ENCODE measurements at places on chromosomes 13 and 19.

GRCh38 chr13:43760257-43760656 lies 26.5 kb downstream of the ENOX1 start:
- no peak overlapping the region for H3K27ac ChIP-seq
- DNase-seq: no peak
- no peaks in the 10 kb centered on the region for H3K36me3 ChIP-seq
- no peaks in the 10 kb centered on the region for H3K27me3 ChIP-seq

DNA sequence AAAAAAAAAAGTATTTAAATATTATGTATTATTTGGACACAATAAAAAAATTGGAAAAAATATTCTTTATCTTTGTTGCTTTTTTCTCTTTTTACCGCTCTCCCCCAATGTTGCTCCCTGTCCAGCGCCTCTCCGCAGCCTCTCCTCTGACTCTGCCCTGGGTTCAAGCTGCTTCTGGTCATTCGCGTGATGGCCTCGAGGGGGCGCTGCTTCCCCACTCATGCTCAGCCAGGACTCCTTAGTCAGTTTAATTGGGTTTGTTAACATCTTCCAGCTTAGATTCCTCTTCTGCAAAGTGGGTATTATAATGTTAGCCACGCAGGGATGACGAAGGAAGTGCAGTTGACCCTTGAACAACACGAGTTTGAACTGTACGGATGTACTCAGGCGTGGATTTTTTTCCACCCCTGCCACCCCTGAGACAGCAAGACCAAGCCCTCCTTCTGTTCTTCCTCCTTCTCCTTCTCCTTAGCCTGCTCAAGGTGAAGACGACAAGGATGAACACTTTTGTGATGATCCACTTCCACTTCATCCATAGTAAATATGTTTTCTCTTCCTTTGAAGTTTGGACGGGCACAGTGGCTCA lies 4.9 kb upstream of the NWD1 start:
- H3K4me3 ChIP-seq: no peak overlapping the region
- H3K27me3 ChIP-seq: peaks cover 21% of the 10 kb centered on the region
- no peaks in the 10 kb centered on the region for H3K36me3 ChIP-seq

GRCh38 chr19:47183601-47184000 lies 47.4 kb downstream of the BBC3 start:
- no peak for DNase-seq
- H3K27ac ChIP-seq: no peak overlapping the region
- peaks cover 13% of the 10 kb centered on the region for H3K4me1 ChIP-seq

DNA sequence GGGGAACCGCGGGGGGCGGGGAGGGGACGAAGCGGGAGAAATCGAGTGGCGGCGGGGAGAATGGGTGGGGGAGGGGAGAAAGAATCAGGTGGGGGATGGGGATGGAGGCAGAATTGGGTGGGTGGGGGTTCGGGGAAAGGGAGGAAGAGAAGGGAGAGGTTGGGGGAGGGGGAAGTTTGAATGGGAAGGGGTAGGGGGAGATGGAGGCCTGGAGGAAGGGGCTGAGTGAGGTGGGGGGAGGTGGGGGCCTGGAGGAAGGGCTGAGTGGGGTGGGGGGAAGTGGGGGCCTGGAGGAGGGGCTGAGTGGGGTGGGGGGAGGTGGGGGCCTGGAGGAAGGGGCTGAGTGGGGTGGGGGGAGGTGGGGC lies 403 bp upstream of the ADAMTS10 start:
- H3K27ac ChIP-seq: no peak overlapping the region
- H3K4me3 ChIP-seq: no peak overlapping the region
- no peak for DNase-seq
- H3K4me1 ChIP-seq: peaks cover 43% of the 10 kb centered on the region
- peaks cover 2% of the 10 kb centered on the region for H3K27me3 ChIP-seq
- H3K36me3 ChIP-seq: no peaks in the 10 kb centered on the region

DNA sequence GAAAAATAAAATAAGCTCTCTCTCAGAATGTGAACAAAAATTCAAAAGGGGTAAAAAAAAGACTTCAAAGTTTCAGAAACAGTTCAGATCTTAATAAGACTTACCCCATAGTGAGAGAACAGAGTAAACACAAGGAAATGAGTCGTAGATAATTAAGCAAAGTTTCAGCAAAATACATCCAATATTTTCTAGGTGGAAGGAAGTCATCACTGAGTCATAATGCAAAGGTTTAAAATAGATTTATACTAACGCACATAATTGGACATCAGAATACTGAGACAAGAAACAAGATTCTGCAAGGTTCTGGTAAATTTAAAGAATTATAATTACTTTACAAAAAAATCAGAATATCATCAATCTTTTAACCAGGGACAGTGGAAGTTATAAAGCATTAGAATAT lies 1370.7 kb upstream of the ATXN8OS start:
- no peaks in the 10 kb centered on the region for H3K36me3 ChIP-seq
- H3K27ac ChIP-seq: no peak overlapping the region
- H3K4me3 ChIP-seq: no peak overlapping the region
- no peak for DNase-seq

GRCh38 chr19:12791345-12792050 lies at the start of gene JUNB:
TSS of gene JUNB (plus strand) at chr19:12791486. CDS start at chr19:12791772, 286 bp downstream.
- H3K27ac ChIP-seq: peak within 1 kb of the TSS; percentile 94
- peaks cover 44% of the 10 kb centered on the region for H3K4me1 ChIP-seq
- H3K27me3 ChIP-seq: peaks cover 44% of the 10 kb centered on the region

DNA sequence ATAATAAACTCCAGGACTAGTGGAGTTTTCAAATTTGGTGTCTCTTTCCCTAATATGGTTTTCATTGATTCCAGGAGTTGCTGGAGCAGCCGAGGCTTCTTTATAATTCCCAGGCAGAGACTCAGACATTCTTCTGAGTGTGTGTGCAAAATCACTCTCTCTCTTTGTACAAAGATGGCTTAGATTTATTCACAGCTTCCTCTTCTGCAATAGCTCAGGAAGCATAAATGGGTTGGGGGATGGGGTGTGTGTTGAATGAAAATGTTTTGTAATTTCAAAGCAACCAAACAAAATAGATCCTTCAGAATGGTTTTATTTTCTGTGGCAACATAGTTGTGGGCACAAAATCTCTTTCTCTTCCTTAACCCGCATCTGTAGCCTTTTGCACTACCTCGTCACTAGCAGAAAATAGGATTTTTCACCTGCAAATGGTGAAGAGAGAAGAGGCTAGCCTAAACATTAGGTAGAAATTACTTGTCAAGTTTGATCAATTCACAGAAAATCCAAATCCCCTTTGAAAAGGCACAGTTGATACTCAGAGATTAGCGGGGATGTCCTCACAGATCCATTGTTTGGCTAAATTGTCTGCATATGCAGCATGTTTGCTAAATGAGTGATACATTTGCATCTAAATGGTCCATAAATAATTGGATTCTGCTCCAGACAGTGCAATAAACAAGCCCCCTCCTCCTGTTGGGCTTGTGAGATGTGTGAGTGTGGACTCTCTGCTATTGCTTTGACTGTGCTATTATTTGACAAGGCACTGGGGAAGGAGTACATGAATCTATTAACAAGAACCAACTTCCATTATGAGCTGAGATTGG lies 66.7 kb downstream of the CBY2 start:
- H3K27ac ChIP-seq: no peak overlapping the region
- H3K4me3 ChIP-seq: no peak overlapping the region
- H3K4me1 ChIP-seq: no peaks in the 10 kb centered on the region
- peaks cover 6% of the 10 kb centered on the region for H3K27me3 ChIP-seq
- H3K36me3 ChIP-seq: no peaks in the 10 kb centered on the region

GRCh38 chr13:97248243-97248642 lies 26.1 kb downstream of the MBNL2 start:
- H3K27ac ChIP-seq: peak overlapping the region; percentile 7
- no peak for DNase-seq
- H3K36me3 ChIP-seq: peaks cover 20% of the 10 kb centered on the region
- H3K27me3 ChIP-seq: no peaks in the 10 kb centered on the region
- no peak overlapping the region for H3K4me3 ChIP-seq

DNA sequence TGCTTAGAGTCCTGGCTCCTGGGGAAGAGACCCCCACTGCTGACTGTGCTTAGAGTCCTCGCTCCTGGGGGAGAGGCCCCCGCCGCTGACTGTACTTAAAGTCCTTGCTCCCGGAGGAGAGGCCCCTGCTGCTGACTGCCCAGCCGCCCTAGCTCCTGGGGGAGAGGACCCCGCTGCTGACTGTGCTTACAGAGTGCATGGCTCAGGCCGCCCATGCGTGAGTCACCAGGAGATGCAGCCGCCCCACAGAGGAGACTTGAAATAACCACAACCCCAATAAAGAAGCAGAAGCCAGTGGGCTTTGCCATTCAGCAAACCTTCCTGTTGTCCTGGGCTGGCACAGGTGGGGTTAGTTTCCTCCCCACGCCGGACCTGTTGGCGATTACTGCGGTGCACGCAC lies 79.2 kb upstream of the C13orf46 start:
- peaks cover 15% of the 10 kb centered on the region for H3K36me3 ChIP-seq
- DNase-seq: peak; percentile 51
- H3K4me1 ChIP-seq: peaks cover 18% of the 10 kb centered on the region

DNA sequence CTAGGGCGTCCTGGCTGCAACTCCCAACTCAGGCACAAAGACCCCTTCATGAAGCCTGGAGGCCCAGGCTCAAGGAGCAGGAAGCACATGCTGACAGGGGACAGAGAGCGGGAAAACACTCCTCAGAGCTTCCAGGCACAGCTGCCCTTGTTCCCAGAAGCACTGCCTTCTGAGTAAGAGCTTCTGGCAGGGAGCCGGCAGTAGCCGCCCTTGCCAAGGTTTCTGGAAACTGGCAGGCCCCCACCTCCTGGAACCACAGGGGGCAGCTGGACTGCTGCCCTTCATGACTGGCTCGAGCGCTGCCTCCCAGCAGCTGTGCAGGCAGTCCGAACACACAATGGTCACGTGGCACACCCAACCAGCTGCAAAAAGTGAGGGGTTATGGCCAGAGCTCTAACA lies 33.6 kb upstream of the EPHX3 start:
- DNase-seq: peak; percentile 89
- H3K36me3 ChIP-seq: peaks cover 34% of the 10 kb centered on the region
- H3K4me1 ChIP-seq: peaks cover 45% of the 10 kb centered on the region

DNA sequence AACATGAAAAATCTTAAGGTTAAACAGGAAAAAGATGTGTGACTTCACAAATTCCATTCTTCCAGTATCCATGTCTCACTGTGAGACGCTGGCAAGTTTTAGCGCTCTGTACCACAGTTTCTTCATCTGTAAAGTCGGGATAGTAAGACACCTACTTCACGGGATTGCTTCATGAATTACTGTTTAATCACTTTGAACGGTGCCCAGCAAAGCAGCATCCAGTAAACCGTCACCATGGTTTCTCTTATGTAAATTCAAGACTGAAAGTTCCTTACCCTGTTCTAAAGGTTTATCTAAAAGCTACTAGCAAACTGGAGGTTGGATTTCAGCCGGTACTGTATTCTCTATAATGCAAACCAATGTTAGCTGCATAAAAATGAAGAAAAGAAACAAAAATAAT lies 53.5 kb downstream of the KATNAL1 start:
- H3K27me3 ChIP-seq: no peaks in the 10 kb centered on the region
- H3K36me3 ChIP-seq: peaks cover 27% of the 10 kb centered on the region
- DNase-seq: no peak

- no peak overlapping the region for H3K4me3 ChIP-seq
- H3K27ac ChIP-seq: no peak overlapping the region
- peaks cover 3% of the 10 kb centered on the region for H3K27me3 ChIP-seq
- H3K4me1 ChIP-seq: no peaks in the 10 kb centered on the region
Observed at GRCh38 chr13:34748073-34748472, 194.0 kb upstream of the NBEA start.

GRCh38 chr13:77898097-77898496 lies 20.5 kb downstream of the EDNRB start:
- H3K36me3 ChIP-seq: no peaks in the 10 kb centered on the region
- no peak for DNase-seq
- H3K4me3 ChIP-seq: no peak overlapping the region
- no peak overlapping the region for H3K27ac ChIP-seq
- no peaks in the 10 kb centered on the region for H3K4me1 ChIP-seq

GRCh38 chr13:71278512-71278911 lies 588.5 kb downstream of the DACH1 start:
- no peak for DNase-seq
- H3K4me3 ChIP-seq: no peak overlapping the region
- no peaks in the 10 kb centered on the region for H3K4me1 ChIP-seq
- H3K36me3 ChIP-seq: no peaks in the 10 kb centered on the region
- no peaks in the 10 kb centered on the region for H3K27me3 ChIP-seq

- H3K4me3 ChIP-seq: no peak overlapping the region
- H3K4me1 ChIP-seq: peaks cover 10% of the 10 kb centered on the region
- peaks cover 7% of the 10 kb centered on the region for H3K36me3 ChIP-seq
- no peak overlapping the region for H3K27ac ChIP-seq
- H3K27me3 ChIP-seq: peaks cover 22% of the 10 kb centered on the region
Observed at GRCh38 chr19:7674010-7675005, 2.6 kb upstream of the MCEMP1 start.

- DNase-seq: no peak
- peak overlapping the region; percentile 98 for H3K27ac ChIP-seq
- H3K4me1 ChIP-seq: peaks cover 58% of the 10 kb centered on the region
- H3K27me3 ChIP-seq: peaks cover 3% of the 10 kb centered on the region
- H3K4me3 ChIP-seq: no peak overlapping the region
Observed at GRCh38 chr13:113898391-113898790, 34.5 kb upstream of the GAS6 start.

DNA sequence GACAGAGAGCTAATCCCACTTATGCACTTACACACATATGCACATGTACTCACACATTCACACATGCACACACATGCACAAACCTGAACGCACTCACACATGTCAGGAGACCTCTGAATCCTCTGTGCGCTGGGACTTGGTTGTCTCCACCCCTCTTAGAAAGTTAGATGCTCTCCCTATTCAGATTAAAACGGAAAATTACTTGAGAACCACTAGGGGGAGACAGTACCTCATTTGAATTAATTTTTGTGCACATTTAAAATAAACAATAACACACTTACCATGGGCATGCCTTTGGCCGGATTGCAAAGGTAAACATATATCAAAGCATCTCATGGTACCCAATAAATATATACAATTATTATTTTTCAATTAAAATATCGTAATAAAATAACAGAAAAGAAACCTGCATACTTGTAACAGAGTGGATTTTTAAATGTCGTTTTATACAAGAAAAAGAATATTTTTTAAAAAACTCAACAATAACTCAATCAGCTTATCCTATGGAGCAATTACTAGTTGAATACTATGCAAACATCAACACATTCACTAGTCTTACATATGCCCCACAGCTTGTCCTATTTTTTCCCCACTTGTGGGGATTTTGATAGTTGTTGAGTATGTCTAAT lies 9.5 kb upstream of the LILRB4 start:
- no peaks in the 10 kb centered on the region for H3K4me1 ChIP-seq
- DNase-seq: peak; percentile 4
- H3K27me3 ChIP-seq: no peaks in the 10 kb centered on the region
- H3K27ac ChIP-seq: no peak overlapping the region
- no peak overlapping the region for H3K4me3 ChIP-seq

- peaks cover 6% of the 10 kb centered on the region for H3K27me3 ChIP-seq
- H3K27ac ChIP-seq: no peak within 1 kb of the TSS
- H3K4me1 ChIP-seq: no peaks in the 10 kb centered on the region
- H3K36me3 ChIP-seq: no peaks in the 10 kb centered on the region
- DNase-seq: no peak
- H3K4me3 ChIP-seq: no peak within 1 kb of the TSS
Observed at GRCh38 chr19:5567360-5567969, at the start of gene TINCR. TSS of gene TINCR (minus strand) at chr19:5567953.

GRCh38 chr19:4503132-4503824 lies 15.0 kb downstream of the PLIN4 start:
- DNase-seq: no peak
- peaks cover 11% of the 10 kb centered on the region for H3K4me1 ChIP-seq
- H3K4me3 ChIP-seq: no peak overlapping the region
- H3K27ac ChIP-seq: no peak overlapping the region
- peaks cover 7% of the 10 kb centered on the region for H3K27me3 ChIP-seq

Data from HFFc6 (cell line).